ENCODE measurements at places on chromosomes 2 and 18. TPM values are rescaled to one million over a fixed set of nuclear protein-coding genes. Genes with fewer than 3 reads are reported as not detected.
A peak's percentile ranks its signal among the peaks of the same experiment; 100 is the strongest.

DNA sequence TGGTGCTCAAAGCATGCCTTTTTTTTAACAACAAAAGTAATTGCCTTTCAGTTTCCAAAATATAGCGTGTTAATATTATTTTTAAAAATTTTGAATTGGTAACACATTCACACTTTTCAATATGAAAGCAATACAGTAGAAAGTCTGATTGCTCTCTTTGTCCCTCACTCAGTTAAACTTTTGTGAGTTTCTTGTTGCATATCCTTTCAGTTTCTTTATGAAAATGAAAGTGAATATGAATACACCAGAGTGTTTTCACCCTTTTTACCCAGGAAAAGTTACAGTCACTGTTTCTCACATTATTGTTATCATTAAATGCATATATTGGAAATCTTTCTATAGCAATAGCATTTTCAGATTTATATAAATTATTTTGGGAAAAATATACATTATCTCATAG, 377.4 kb upstream of the CRIM1 start:
- H3K27me3 ChIP-seq, result no peaks in the 10 kb centered on the region
- no peak for DNase-seq
- no peaks in the 10 kb centered on the region for H3K36me3 ChIP-seq
- no peak overlapping the region for H3K4me3 ChIP-seq
- peaks cover 4% of the 10 kb centered on the region for H3K4me1 ChIP-seq

Gene XDH
- total RNA-seq, result 0.05 TPM

DNA sequence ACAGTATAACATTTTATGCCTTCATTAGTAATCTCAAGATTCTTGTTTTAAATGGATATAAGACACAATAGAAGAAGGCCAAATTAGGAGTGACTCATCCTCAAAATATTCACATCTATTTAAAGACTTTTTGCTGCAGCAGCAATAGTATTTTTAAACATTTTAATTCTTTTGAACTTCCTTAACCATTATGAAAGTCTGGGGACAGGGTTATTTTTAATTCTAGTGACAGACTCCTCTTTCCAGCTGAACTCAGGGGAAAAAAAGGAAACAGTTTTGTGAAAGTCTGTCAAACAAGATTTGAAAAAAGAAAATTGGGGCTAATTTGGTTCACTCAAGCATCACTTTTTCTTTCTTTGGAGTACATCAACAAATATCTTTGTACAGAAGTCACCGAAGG, 541.8 kb downstream of the NUP35 start:
- no peak for DNase-seq
- H3K27me3 ChIP-seq, result no peaks in the 10 kb centered on the region
- H3K36me3 ChIP-seq, result no peaks in the 10 kb centered on the region
- H3K4me1 ChIP-seq, result no peaks in the 10 kb centered on the region
- no peak overlapping the region for H3K4me3 ChIP-seq

DNA sequence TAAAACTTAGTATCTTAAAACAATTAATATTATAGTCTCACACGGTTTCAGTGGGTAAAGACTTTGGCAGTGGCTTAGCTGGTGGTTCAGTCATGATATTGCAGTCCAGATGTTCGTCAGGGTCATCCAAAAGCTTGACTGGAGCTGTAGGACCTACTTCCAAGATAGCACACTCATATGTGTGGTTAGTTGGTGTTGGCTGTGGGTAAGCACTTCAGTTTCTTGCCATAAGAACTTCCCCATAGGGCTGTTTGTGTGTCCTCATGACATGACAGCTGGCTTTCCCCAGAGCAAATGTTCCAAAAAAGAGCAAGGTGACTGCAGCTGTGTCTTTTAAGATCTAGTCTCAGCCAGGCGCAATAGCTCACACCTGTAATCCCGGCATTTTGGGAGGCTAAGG, 48.5 kb upstream of the EPC2 start:
- H3K27ac ChIP-seq, result no peak overlapping the region
- no peaks in the 10 kb centered on the region for H3K4me1 ChIP-seq
- DNase-seq, result no peak
- no peaks in the 10 kb centered on the region for H3K27me3 ChIP-seq
- no peaks in the 10 kb centered on the region for H3K36me3 ChIP-seq

DNA sequence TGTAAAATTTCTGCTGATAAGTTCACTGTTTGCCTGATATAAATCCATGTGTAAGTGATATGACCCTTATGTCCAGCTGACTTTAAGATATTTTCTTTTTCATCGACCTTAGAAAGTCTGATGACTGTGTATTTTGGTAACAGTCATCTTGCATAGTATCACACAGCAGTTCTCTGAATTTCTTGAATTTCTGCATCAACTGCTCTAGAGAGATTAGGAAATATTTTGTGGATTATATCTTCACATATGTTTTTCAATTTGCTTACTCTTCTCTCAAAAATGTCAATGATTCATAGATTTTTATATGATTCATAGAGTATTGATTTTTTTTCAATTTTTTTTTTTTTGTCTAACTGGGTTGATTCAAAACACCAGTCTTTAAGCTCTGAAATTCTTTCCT, 945.3 kb downstream of the TRIB2 start:
- H3K27me3 ChIP-seq, result no peaks in the 10 kb centered on the region
- DNase-seq, result no peak
- no peaks in the 10 kb centered on the region for H3K4me1 ChIP-seq
- H3K36me3 ChIP-seq, result no peaks in the 10 kb centered on the region
- no peak overlapping the region for H3K4me3 ChIP-seq

- no peak overlapping the region for H3K27ac ChIP-seq
- no peak for DNase-seq
- no peak overlapping the region for H3K4me3 ChIP-seq
- H3K4me1 ChIP-seq, result peaks cover 37% of the 10 kb centered on the region
Measured at GRCh38 chr2:233234264-233234663, 17.2 kb upstream of the ATG16L1 start.

DNA sequence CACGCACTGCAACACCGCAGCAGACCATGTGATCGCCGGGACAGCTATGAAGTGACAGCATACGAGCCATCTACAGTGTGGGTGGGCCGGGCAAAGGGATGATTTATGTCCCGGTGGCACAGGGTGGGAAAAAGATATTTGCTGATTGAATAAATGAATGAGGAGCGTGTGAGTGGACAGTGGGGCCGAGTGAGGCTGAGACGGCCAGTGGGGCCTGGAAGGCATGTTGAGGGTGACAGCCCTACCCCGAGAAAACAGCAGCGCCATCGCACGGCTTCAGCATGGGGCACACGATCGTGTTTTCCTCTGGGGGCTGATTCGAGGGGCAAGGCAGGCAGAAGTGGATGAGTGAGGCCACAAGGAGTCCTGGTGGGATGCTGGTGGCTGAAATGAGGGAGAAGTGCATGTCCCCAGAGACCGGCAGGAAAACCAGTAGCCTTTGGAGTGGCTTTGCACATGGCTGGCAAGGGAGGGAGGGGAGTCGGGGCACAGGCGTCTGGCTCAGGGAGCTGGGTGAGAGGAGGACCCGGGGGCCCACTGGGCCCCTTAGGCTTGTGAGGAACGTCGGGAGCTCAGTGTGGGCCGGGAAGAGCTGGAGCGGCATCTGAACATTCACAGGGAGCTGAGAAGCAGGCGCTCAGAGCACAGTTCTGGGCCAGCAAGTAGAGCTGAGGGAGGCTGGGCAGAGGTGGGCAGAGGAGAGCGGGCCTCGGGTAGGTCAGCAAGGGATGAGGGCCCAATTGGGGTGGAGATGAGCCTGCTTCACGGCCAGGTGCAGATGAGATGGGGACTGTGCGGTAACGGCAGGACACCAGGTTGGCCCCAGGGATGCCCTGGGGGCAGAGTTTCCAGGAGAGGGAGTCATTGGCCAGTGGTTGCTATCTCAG, 32.1 kb upstream of the MAL start:
- H3K36me3 ChIP-seq, result no peaks in the 10 kb centered on the region
- H3K4me3 ChIP-seq, result no peak overlapping the region
- no peaks in the 10 kb centered on the region for H3K4me1 ChIP-seq
- no peak for DNase-seq

Gene POTEJ
- total RNA-seq, result not detected

DNA sequence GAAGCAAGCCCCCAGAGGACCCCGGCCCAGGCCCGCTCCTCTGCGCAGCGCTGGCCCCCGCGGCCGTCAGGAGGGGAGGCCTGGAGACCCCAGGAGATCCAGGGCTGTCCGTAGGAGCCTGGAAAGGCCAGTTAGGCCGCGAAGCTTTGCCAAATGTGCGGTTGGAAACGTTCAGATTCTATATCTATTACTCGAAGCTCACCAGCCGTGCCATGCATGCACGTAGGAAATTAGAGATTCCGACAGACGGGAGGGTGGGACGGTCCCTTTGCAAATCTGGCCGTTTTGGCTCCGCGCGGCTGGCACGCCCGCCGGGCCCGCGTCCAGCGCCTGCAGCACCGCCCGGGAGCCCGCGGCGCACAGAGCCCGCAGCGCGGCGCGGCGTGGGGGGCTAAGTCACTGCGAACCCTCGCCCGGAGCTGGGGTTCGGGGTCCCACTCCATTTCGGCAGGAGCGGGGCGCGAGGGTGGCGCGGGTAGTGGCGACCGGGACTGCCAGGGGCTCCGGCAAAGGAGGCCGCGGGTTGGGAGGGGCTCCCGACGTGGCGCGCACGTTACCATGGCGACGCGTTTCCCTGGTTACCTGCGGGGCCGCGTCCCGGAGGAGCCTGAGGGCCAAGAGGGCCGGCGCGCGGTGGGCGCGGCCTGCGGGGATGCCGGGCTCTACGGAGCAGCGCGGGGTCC, 488.6 kb upstream of the SMIM21 start:
- peak overlapping the region; percentile 28 for H3K4me3 ChIP-seq
- H3K4me1 ChIP-seq, result no peaks in the 10 kb centered on the region
- H3K27me3 ChIP-seq, result peaks cover 37% of the 10 kb centered on the region
- DNase-seq, result peak; percentile 81
- H3K27ac ChIP-seq, result no peak overlapping the region
- H3K36me3 ChIP-seq, result no peaks in the 10 kb centered on the region

DNA sequence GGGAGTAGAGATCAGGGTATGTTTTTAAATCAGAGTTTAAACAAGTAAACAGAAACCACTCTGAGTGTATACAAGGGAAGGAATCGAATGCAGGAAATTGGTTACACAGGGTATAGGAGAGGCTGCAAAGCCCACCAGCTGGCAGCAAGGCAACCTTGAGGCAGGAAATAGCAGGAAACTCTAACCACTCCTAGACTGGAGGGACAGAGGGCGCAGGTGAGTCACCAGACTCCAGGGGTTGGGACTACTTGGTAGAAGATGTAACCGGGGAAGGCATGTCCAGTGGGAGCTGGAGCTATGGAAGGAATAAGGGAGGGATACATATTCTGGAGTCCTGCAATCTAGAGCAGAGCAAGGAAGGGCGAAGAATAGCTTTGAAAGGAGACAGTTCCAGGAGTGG, 152.3 kb downstream of the MEIS1 start:
- no peak overlapping the region for H3K27ac ChIP-seq
- peaks cover 52% of the 10 kb centered on the region for H3K27me3 ChIP-seq
- H3K4me1 ChIP-seq, result no peaks in the 10 kb centered on the region
- no peak overlapping the region for H3K4me3 ChIP-seq
- DNase-seq, result no peak
- H3K36me3 ChIP-seq, result no peaks in the 10 kb centered on the region

DNA sequence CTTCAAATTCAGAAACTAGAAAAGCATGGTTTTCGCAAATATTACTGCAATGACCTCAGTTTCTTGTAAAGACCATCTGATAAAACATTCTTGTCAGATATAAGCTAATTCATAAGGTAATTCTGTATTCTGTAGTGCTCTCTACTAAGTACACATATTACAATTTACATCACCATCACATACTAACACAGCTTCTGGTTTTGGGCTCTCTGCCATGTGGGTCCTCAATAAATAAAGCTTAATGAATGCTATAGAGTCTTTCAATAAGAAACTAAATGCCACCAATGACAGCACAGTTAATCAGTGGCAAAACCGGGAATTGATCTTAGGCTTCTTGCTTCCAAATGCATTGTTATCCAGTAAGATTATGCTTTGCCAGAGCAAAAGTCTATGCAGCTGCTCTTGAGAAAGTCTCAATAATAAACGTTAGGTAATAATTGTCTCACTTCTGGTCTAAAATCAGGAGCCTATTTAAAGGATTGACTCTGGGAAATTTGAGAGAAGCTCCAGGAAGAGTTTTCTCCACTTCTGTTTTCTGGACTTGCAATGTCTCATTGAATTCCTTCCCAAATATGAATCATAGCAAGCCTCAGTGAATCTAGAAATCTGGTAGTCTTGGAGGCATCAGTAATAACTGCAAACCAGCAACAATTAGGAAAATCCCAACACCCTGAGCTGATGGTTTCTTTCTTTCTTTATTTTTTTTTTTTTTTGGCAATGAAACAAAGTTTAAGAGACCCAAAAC, 67.9 kb upstream of the RAPGEF4 start:
- no peaks in the 10 kb centered on the region for H3K27me3 ChIP-seq
- H3K4me3 ChIP-seq, result no peak overlapping the region
- H3K36me3 ChIP-seq, result no peaks in the 10 kb centered on the region
- no peak overlapping the region for H3K27ac ChIP-seq
- no peaks in the 10 kb centered on the region for H3K4me1 ChIP-seq

DNA sequence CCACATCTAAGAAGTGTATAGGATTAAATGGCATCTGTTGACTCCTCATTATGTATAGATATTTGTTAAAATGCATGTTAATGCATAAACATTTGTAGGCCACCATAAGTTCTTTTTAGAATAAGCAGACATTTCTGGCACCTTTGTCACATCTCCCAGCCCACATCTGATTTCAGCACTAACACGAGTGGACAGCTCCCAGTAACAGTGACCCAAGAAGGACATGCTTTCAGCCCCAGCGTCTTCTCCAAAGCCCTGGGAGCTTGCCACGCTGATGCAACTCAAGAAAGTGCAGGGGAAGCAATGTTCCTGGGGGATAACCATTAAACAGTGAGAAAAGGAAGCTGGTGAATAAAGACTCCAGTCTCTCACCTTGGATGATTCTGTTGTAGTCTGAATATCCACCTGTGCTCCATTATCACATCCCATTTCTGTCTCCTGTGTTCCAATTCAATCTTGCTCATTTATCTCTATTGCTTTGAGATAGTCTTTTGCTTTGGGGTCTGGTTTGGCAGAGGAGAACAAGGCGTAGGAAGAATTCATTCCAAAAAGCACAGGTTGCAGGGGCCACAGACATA, 182.6 kb upstream of the THSD7B start:
- H3K27me3 ChIP-seq, result no peaks in the 10 kb centered on the region
- H3K4me1 ChIP-seq, result no peaks in the 10 kb centered on the region
- DNase-seq, result peak; percentile 12
- H3K36me3 ChIP-seq, result no peaks in the 10 kb centered on the region
- no peak overlapping the region for H3K4me3 ChIP-seq

- no peak for DNase-seq
- no peaks in the 10 kb centered on the region for H3K36me3 ChIP-seq
- H3K27ac ChIP-seq, result no peak overlapping the region
- H3K4me1 ChIP-seq, result no peaks in the 10 kb centered on the region
- no peak overlapping the region for H3K4me3 ChIP-seq
Measured at GRCh38 chr2:143125717-143126116, 3.5 kb upstream of the ARHGAP15 start.

DNA sequence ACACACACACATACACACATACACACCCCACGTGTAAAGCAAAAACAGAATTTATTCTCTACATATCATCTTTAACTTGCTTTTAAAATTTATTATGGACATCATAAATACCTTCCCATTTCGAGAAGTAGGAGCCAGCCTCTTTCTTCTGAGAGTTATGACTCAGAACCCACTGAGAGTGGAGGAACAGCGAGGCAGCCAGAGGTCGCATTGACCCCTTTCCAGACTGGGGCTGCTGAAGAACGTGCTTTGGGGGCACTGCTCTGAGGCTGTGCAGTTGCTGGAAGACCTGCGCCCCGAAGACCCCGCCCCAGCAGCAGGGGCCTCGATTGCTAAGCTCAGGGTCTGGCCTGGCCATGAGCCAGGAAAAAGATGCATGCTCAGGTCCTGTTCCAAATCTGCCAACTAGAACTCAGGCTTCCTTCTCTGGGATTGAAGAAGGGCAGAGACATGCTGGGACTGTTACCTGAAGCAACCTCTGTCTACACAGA, 133.8 kb upstream of the TWIST2 start:
- H3K27ac ChIP-seq, result no peak overlapping the region
- no peak overlapping the region for H3K4me3 ChIP-seq
- H3K36me3 ChIP-seq, result no peaks in the 10 kb centered on the region
- H3K4me1 ChIP-seq, result no peaks in the 10 kb centered on the region
- H3K27me3 ChIP-seq, result no peaks in the 10 kb centered on the region
- DNase-seq, result no peak

Data from left lung (tissue), 14 donors.